ENCODE measurements at places on chromosomes 1 and 21. TPM values are rescaled to one million over a fixed set of nuclear protein-coding genes. Genes with fewer than 3 reads are reported as not detected.

The CAPN9 gene
- total RNA-seq, result 30.2 TPM

The S100A7 gene
- not detected for total RNA-seq

The HAO2 gene
- total RNA-seq, result not detected

The SLAMF1 gene
- total RNA-seq, result 1.1 TPM

The FAM177B gene
- total RNA-seq, result 13.9 TPM

The SRSF10 gene
- total RNA-seq, result 58.4 TPM

The SPOCD1 gene
- total RNA-seq, result 0.48 TPM

The ZNF697 gene
- total RNA-seq, result 5.6 TPM

The GJC2 gene
- total RNA-seq, result 0.96 TPM

- peak overlapping the region; percentile 81 for H3K27ac ChIP-seq
- no peak for DNase-seq
- H3K4me3 ChIP-seq, result no peak overlapping the region
- H3K27me3 ChIP-seq, result no peaks in the 10 kb centered on the region
These were observed 170.1 kb downstream of the DHRS3 start for GRCh38 chr1:12447849-12448312.

DNA sequence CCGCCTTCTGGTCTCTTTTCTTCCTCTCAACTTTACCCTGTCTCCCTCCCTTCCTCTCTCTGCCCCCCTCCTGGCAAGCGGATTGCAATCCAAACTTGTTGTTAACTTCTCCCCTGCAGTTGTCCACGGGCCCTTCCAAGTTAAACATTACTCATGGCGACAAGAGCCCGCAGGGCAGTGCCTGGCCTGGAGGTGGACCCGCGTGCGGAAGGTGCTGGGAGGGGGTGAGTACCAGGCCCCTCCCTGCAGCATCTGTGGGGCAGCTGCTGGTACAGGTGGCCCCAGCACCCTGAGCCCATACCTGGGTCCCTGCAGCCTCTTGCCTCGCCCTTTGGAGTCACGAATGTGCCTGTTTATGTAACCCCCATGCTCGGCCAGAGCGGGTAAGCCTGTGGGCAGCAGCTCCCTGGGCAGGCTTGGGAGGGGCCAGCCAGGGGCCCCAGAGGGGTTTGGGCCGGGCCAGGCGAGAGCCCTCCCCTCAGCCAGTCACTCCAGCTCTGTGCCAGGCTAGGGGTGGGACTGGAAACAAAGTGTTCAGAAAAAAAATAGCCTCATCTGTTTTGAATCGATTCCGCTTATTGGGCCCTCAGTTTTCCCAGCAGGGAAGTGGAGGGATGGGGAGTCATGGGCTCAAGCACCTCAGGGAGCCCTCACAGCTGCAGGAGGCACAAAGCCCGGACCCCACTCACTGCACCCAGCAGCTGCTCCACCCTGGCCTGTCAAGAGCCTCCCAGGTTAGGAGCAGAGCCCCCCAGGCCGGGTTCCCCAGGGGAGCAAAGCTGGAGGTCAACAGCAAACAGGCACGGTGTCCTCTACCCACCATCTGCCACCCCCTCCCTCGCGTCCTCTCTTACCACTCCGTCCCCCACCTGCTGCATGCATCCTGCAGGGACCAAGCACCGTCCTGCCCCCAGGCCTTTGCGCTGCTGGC, 14.0 kb upstream of the FAAP20 start:
- no peak overlapping the region for H3K4me3 ChIP-seq
- H3K27me3 ChIP-seq, result no peaks in the 10 kb centered on the region
- H3K27ac ChIP-seq, result peak overlapping the region; percentile 91
- peak; percentile 62 for DNase-seq

DNA sequence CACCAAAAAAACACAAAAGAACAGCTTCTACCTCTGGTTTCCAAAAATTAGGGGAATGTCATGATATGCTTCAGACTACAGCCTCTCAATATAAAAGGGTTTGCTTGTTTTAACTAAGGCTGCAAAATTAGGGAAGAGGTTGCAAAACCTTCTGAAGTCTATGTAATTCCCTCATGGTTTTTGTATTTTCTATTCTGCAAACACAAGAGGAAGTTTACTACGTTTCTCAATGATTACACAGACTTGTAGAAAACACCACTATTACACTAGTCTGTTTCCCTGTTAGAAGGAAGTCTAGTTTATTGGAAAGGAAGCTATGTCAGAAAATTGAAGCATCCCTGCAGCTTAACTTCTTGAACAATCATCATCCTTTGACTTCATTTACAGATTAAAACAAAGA, 229.7 kb upstream of the FMN2 start:
- DNase-seq, result no peak
- H3K27me3 ChIP-seq, result no peaks in the 10 kb centered on the region
- no peak overlapping the region for H3K4me3 ChIP-seq
- no peaks in the 10 kb centered on the region for H3K36me3 ChIP-seq
- H3K4me1 ChIP-seq, result no peaks in the 10 kb centered on the region

DNA sequence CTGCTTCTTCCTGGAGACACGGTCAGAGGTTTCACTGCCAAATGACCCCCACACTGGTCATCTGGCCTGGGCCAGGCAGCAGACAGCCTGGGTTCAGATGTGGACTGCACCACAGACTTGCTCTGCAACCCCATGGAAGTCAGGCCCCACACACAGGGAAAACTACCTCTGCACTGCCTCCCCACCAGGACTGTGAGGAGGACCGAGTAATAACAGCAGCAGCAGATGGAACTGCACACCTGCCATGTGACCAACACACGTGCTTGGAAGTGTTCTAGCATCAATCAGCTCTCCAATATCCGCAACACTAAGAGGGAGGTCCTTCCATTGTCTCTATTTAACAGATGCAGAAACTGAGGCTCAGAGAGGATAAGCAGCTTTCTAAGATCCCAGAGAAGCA, 51.4 kb downstream of the SLC9A1 start:
- H3K4me3 ChIP-seq, result no peak overlapping the region
- peaks cover 10% of the 10 kb centered on the region for H3K4me1 ChIP-seq
- no peak overlapping the region for H3K27ac ChIP-seq
- DNase-seq, result no peak
- no peaks in the 10 kb centered on the region for H3K36me3 ChIP-seq

DNA sequence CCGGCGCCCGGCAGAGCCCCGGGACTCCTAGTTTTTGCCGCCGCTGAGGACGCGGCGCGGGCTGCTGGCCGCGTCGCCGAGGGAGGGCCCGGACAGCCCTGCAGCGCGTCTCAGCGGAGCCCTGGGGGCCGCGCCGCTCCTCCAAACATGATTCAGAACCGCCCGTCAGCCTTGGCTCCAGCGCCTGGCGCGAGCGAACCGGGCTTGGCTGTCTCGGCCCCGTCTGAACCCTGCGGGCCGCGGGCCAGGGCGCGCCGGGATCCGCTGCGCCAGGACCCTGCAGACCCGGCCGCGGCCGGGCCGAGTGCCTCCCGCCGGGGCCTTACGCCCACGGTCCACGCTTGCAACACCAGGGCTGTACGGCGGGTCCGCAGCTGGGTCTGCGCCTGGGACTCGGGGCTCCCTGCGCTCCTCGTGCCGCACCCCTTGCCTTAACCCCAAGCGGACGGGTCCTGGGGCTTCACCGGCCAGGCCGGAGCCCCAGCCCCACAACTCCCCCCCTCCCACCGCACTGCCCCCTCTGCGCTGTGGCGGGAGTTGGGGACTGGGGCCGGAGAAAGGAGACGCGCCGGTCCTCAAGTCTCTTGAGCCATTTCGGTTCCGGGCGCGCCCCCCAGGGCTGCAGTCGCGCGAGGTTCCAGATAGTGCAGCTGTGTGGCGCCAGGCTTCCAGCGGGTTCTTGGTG, 48.4 kb upstream of the CD34 start:
- peaks cover 33% of the 10 kb centered on the region for H3K4me1 ChIP-seq
- H3K4me3 ChIP-seq, result peak overlapping the region; percentile 50
- H3K36me3 ChIP-seq, result no peaks in the 10 kb centered on the region
- H3K27ac ChIP-seq, result peak overlapping the region; percentile 72

DNA sequence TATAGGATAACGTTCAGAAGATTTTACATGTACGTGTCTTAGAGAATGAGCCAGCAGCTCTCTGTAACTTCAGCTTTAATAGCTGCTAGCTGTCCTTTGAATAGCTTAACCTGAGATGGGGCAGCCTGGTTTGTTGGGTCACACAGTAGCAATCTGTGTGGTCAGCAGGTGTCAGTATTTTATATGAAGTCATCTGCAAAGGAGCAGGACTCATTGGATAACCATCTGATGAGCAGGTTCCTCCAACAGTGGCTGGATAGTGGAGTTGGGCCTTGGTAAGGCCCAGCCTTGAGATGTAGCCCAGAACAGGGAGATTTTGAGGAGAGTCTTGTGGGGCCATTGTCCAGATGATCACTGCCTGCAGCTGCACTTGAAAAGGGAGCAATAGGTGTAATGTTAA, 6.4 kb downstream of the GSTM5 start:
- H3K36me3 ChIP-seq, result no peaks in the 10 kb centered on the region
- no peak for DNase-seq
- H3K4me1 ChIP-seq, result peaks cover 2% of the 10 kb centered on the region
- H3K27me3 ChIP-seq, result no peaks in the 10 kb centered on the region
- no peak overlapping the region for H3K4me3 ChIP-seq

GRCh38 chr1:204792354-204792692, 78.3 kb upstream of the NFASC start:
- peaks cover 17% of the 10 kb centered on the region for H3K27me3 ChIP-seq
- H3K4me3 ChIP-seq, result no peak overlapping the region
- DNase-seq, result no peak
- no peaks in the 10 kb centered on the region for H3K4me1 ChIP-seq
- no peaks in the 10 kb centered on the region for H3K36me3 ChIP-seq
- no peak overlapping the region for H3K27ac ChIP-seq

DNA sequence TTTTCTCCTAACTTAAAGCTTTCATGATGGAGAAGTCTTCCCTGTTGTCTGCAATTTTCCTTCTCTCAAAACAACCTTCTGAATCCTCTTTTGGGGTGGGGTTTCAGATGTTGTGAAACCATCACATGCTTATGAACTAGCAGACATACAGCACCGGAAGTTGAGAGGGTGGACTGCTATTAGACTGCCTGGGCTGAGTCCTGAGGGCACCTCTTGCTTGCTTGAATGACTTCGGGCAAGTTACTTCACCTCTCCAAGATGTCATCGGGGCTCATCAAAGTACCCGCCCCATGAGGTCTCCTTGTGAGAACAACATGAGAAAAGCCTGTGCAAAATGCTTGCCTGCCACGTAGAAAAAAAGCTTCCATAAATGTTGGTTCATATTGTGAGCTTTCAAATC, 89.6 kb downstream of the CCDC185 start:
- DNase-seq, result no peak
- no peaks in the 10 kb centered on the region for H3K27me3 ChIP-seq
- H3K4me1 ChIP-seq, result no peaks in the 10 kb centered on the region
- H3K4me3 ChIP-seq, result no peak overlapping the region
- H3K27ac ChIP-seq, result no peak overlapping the region

DNA sequence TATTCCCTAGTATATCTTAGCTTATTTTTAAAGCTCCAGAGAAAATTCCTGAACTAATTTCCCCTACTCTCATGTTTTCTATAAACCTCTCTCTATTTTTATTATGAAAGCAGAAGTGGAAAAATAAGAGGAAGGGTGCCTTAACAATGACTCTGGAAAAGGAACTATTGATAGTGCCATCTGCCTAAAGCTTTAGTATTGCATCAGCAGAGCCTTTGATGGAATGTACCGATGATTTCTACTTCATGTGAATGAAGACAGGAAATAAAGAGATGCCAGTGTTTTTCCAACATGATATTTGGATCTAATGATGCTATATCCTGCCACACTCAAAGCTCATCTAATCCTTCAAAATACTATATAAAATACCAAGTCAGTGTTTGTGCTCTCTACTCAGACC, 35.1 kb downstream of the TNFSF18 start:
- no peak overlapping the region for H3K4me3 ChIP-seq
- H3K27ac ChIP-seq, result no peak overlapping the region
- DNase-seq, result no peak
- no peaks in the 10 kb centered on the region for H3K27me3 ChIP-seq

DNA sequence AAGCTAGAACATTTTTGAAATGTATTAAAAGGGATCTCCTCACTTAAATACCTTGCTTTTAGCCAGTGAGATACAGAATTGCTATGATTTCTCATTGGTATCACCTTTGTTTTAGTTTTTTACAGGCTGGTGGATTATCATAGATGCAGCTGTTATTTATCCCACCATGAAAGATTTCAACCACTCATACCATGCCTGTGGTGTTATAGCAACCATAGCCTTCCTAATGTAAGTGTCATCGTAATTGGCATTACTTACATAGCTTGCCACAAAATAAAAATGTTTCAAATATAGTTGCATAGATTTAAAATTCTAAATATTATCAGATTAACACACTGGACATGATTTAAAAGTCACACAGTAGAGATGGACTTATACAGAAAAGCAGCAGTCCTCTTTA, 4.7 kb downstream of the TMEM50A start:
- no peak overlapping the region for H3K27ac ChIP-seq
- H3K27me3 ChIP-seq, result no peaks in the 10 kb centered on the region
- H3K36me3 ChIP-seq, result peaks cover 12% of the 10 kb centered on the region
- H3K4me1 ChIP-seq, result peaks cover 22% of the 10 kb centered on the region
- no peak overlapping the region for H3K4me3 ChIP-seq
- DNase-seq, result no peak

GRCh38 chr1:167502719-167503462, 15.4 kb downstream of the CD247 start:
- H3K4me3 ChIP-seq, result no peak overlapping the region
- H3K27ac ChIP-seq, result no peak overlapping the region
- no peaks in the 10 kb centered on the region for H3K27me3 ChIP-seq
- DNase-seq, result no peak
- no peaks in the 10 kb centered on the region for H3K36me3 ChIP-seq

GRCh38 chr1:22888320-22889075, 84.2 kb downstream of the LACTBL1 start:
- H3K27ac ChIP-seq, result no peak overlapping the region
- no peak for DNase-seq
- no peaks in the 10 kb centered on the region for H3K4me1 ChIP-seq
- H3K36me3 ChIP-seq, result no peaks in the 10 kb centered on the region
- H3K27me3 ChIP-seq, result no peaks in the 10 kb centered on the region
- no peak overlapping the region for H3K4me3 ChIP-seq

DNA sequence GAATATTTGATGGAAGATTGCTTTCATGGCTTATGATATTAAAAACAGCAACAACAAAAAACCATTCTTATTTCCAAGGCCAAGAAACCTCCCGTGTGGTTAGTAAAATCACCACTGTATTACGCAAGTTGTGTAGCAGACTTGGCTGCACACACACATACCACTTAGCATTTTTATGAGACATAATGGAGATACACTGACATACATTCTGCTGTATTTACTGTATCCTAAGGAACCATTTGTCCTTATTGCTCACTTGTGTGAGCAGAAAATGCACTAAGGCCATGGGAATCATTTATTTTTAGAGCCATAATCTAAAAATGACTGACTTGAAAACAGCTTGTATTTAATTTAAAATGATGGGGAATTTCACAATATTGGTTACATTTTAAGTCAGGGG, 584 bp upstream of the C1orf141 start:
- H3K4me3 ChIP-seq, result no peak overlapping the region
- no peaks in the 10 kb centered on the region for H3K27me3 ChIP-seq
- H3K36me3 ChIP-seq, result no peaks in the 10 kb centered on the region
- no peak for DNase-seq
- no peak overlapping the region for H3K27ac ChIP-seq
